ENCODE measurements at places on chromosomes 1 and 21. TPM values are rescaled to one million over a fixed set of nuclear protein-coding genes. Genes with fewer than 3 reads are reported as not detected.

DNA sequence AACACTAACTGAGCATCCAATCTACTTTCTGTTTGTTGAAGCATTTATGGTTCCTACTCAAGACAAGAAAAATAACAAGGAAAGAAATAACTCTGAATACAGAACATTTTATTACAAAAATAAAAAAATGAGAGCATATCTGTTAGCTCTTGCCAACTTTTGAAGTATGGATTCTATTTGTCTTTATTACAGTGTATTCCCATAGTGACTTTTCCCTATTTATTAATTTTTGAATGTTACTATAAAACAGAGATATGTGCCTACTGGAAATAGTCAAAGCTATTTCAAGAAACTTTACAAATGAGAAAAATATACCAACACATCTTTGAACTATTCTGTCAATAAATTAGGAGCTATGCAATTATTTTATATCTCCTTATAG is 153.0 kb downstream of the HLX start:
- DNase-seq: no peak

- DNase-seq: no peak
Measured at GRCh38 chr1:89815611-89816010, 5.2 kb upstream of the LRRC8D start.

DNA sequence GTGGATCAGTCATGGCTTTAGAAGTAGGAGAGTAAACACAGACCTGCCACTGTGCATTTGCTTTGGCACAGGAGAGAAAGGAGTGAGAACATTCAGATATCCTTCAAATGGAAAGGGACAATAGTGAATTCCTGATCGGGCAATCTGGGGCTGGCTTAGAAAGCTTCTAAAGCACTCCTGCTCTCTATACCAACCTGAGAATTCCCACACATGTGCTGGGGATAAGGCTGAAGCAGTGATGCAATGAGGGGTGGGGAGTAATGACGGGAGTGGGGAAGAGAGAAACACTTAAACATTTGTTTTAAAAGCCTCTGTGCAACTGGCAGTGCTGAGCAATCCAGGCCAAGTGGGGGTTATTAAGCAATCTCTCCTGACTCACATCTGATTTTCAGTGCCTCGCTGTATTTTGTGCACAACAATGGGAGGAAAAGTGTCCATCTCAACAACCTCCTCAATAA is 108.8 kb downstream of the KIAA0319L start:
- DNase-seq: no peak

DNA sequence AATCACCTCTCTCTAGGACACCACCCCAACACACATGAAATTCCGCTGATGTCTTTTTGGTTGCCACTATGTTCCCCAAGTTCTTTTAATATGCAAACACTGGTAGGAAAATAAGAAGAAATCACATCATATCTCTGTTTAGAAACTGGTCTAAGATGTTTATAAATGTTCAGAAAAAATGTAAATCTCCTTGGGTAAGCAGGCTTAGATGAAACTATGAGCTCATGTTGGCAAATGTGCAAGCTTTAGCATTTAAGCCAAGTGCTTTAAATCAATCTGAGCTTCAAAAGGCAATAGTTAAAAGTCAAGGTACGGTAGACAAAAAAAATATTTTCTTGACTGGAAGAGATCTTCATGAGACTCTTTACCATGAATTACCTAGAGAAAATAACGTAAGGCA is 25.2 kb upstream of the SLAMF9 start:
- no peak for DNase-seq

DNA sequence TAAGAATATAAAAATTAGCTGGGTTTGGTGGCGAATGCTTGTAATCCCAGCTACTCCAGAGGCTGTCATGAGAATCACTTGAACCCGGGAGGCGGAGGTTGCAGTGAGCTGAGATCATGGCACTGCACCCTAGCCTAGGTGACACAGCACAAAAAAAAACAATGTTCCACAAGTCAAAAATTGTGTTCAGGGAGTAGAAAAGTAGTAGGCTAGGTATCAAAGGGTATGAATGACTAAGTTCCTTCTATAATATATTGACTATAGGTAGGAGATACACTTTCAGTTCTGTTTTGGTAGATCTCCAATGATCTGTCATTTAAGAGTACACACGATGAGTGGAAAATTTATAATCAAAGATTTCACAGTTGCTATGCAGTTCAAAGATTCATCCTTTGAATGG is 16.7 kb downstream of the USP48 start:
- no peak for DNase-seq

DNA sequence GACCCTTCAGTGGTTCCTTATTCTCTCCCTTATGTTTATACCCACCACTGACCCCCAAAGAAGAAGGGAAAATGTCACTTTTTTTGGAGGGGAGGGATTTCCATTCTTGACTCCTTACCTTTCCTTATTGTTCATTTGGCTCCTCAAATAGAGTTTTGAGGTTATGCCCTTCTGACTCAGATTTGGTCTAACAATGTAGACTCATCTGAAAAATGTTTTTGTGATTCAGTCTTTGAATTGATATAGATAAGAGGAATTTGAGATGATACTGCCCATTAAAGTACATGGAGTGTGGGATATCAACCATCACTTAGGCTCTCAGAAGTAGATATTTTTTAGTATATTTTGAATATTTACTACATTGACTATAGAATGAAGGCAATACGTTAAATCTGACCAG is 16.1 kb downstream of the USP1 start:
- DNase-seq: no peak

DNA sequence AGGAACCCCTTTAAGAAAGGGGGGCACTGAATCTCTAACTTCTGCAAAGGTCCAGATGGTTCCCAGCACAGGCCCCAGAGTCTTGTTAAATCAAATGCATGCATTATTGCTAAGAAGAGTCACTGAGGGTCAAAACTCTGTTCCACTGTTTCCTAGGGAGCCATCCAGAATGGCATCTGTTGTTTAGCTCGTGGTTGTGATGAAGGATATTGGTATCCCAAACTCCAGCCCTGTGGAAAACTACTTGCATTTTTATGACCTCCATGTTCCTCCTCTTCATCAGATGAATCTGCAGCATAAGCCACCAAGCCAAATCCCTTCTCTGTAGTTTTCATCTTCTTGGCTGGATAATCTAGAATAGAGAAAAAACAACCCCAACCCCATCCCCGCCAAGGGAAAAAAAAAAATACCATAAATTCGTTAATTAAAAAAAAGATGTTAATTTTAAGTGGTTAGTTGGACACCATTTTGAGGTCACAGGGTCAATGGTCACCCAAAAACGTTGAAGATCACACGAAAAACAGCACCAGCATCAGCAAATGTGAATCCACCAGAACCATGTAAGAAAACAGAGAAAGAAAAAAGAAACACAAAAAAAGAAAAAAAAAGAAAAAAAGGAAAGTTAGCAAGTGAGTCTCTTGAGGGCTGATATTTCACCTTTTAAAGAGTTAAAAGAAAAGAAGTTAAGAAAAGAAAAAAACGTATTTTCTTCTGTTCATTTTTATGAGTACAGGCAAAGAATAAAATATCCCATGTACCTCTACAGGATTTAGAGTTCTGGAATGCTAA is 3.0 kb upstream of the RIT1 start:
- no peak for DNase-seq

- DNase-seq: no peak
Measured at GRCh38 chr1:42945164-42945563, 13.5 kb downstream of the SLC2A1 start.

- no peak for DNase-seq
Measured at GRCh38 chr1:55702064-55702463, 486.9 kb upstream of the USP24 start.

DNA sequence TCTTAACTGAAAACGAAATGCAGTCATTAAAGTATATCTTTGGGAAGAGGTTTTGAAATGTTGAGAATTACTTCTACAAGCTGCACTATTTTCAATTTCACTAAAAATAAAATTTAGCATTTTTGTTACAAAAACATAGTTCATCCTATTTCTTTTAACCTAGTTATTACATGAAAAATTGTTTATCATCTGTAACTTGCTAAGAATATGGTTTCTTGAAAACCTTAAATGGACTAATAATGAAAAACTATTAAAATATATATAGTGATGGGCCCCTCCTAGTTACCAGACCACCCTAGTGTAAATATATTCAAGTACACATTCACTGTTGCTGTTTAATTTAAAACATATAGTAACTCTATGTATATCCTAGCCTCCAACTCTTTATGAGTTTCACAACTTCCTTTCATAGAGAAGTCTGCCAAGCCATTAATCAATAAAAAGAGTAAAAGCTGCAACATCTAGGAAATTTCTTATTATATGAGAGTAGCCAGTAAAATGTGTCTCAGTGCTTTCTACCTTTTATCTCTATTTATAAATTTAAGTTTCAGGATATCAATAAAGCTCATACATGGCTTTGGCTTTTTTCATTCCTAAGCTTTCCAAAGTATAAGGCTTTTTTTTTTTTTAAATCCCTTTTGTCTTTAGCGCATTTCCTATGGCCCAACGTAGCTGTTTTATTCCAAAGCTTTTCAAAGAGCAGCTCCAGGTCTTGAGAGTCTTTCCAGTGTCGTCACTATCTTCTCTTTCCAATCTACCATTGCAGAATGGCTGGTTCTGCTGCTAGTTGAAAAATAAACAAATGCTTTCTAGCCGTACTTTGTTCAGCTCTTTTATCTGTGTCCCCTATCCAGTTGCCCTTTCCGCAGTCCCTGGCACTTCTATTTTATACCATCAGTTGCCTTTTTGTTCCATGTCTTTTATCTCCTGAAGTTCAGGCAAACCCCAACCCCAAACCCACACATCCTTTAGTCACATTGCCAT is 6.5 kb downstream of the IRF2BP2 start:
- no peak for DNase-seq

- no peak for DNase-seq
Measured at GRCh38 chr1:171434717-171435346, 50.5 kb upstream of the PRRC2C start.

The LYPD8 gene
- not detected for total RNA-seq
